ENCODE measurements at places on chromosomes 2 and 18.

GRCh38 chr2:222433332-222434173 lies 9.2 kb downstream of the SGPP2 start:
- no peak for DNase-seq

DNA sequence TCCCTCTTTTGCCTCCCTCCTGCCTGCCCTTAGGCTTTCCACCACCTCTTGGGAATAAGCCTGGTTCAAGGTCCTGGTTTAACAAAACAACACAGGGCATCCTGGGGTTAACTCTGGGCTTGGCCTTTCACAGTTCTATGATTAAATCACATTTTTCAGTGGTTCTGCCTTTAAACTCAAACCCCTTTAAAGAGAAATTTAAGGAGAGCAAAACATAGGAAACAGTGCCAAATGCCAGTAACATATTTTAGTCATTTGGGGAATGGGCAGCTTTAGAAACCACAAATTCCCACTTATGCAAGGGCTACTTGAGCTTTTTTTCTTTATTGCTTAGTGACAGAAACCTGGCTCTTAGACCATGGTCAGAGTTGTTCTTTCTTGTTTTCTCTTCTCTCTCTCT lies 112.2 kb upstream of the FZD5 start:
- no peak for DNase-seq

- DNase-seq = no peak
Observed at GRCh38 chr2:121640380-121641316, 8.6 kb downstream of the CLASP1 start.

- no peak for DNase-seq
Observed at GRCh38 chr18:7084080-7085065, 33.2 kb downstream of the LAMA1 start.

DNA sequence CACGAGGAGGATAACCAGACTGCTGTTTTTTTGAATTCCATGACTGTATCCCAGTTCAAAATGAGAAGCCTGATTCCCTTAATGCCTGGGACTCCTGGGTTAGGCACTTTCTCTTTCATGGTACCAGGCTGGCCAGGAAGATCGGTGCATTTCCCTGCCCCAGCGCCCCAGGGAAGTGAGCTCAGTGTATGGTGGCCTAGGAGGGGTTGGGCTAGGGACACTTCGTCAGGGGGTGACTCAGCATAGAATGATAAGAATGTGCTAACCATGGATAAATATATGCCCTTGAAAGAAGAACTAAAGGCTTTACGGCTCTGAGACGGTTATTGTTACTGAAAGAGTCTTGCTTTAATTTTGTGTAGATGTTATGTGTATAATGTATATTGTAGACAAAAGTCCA lies 27.5 kb upstream of the FAM237A start:
- DNase-seq = no peak

GRCh38 chr2:40823478-40823877 lies 371.6 kb upstream of the SLC8A1 start:
- no peak for DNase-seq

DNA sequence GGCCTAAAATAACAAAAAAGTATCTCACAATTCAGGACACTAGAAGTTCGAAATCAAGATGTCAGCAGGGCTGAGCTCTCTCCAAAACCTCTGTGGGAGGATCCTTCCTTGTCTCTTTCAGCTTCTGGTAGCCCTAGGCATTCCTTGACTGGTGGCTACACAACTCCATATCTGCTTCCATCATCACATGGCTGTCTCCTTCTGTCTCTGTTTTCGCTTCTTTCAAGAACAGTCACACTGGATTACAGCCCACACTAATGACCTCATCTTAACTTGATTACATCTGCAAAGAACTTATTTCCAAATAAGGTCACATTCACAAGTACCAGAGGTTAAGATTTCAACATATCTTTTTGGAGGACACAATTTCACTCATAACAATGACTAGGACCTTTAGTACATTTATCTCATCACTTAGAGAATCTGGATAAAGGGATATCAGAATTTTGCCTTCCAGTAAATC lies 275.2 kb downstream of the IRS1 start:
- DNase-seq = no peak

GRCh38 chr2:219406861-219407230 lies 11.3 kb upstream of the DES start:
- no peak for DNase-seq

- no peak for DNase-seq
Observed at GRCh38 chr18:55452123-55452611, 135.8 kb downstream of the TCF4 start.

DNA sequence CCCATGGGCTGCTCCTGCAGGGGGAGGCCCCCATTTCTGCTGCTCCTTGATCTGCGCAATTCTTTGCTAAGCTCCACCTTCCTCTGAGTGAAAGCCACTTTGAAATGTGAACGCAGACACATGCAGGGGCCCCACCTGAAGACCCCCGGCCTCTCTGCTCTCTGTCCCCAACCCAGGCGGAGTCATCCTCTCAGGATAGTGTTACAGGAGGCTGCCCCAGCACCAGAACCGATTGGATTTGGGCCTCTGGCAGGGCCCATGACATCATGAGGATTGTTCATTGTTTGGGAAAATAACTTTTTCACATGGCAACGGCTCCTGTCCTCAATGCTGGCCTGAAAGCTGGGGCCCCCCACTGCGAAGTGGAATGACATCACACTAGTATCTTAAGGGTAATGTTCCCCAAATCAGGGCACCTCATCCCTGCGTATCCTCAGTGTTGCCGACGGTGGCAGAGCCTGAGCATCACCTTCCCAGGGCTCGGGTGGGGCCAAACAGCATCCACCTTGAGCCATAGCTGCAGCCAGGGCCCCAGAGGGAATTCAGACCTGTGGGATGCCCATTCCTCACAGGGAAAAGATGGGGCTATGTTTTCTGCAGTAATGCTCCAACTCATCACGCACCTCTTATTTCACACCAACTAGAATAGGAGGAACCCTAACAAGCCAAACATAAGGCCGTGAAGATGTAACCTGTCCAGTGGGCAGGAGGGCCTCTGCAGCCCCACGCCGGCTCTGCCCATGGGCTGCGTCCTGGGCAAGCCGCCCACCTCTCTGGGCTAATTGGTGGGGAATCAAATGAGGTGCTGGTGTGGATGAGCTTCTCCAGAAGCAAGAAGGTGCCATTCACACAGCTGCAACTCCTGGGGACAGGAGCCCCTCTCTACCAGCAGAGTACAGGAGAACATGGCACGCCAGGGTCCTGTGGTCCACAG lies 2.7 kb upstream of the ERFE start:
- no peak for DNase-seq

DNA sequence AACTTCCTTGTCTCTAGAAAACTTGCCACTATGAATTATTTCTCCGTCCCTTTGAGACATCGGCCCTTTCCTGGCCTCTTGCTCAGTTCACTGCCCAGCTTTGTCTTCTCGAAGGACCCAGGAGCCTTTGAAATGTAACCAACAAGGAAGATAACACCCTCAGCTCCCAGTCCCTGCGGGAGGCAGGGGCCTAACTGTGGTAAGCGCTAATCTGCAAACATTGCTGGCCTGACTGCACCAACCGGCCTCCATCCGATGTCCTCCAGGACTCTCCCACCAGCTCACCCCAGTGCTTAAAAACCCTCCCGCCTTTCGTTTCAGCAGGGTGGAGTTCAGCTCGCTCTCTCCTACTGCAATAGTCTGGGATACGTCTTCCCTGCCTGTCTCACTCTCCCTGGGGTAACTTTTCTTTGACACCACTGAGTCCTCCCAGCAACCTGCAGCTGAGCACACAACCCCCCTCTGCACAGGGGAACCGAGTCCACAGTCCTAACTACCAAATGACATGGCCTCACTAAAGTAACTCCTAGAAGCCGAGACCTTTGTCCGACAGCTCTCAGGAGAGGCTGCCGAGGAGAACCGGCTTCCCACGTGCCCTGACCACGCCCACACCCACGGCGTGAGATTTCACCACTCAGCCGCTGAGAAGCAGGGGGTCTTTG lies 76.1 kb downstream of the MBP start:
- DNase-seq = no peak

- no peak for DNase-seq
Observed at GRCh38 chr2:237547841-237548416, 18.4 kb upstream of the PRLH start.

GRCh38 chr2:9654452-9655100 lies 23.8 kb upstream of the YWHAQ start:
- DNase-seq = no peak

DNA sequence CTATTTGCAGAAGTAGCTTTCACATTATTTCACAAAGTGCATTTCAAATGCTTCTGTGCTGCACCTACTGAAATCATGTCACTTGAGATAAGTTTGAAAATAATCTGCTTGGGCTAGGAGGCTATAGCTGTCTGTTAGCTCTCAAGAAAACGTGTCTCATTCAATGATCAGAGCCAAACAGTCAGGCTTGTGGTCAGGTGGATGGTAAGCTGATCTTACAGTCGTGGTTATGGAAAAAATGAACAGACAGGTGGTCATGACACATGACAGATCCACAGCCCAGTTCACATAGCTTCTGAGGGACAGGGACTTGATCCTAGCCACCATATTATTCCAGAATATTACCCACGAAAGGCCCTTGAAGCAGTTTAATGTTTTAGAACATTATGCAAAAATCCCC lies 26.5 kb upstream of the RFX8 start:
- DNase-seq = no peak

DNA sequence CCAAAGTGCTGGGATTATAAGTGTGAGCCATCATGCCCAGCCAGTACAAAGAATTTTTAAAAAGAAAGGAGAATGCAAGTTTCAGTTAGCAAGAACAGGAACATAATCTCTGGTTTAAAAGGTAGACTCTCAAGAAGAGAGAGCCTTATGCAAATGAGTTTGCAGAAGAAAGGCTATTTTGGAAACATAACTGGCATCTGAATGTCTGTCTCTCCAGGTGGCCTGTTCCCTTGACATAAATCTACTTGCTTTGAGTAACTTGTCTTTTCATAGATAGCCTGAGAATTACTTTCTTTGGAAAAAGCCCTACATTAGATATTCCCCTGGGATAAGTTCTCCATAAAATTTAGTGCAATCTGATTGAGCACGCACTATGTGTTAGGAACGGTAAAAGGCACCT lies 109.6 kb downstream of the ICOS start:
- no peak for DNase-seq

Measured in stimulated activated CD4-positive, alpha-beta T cell treated with anti-CD3 and anti-CD28 coated beads, Interleukin-4, amount 100 ng/mL, for 1 hour (primary cell).